Smooth muscle cell of the brain vasculature (primary cell): ENCODE measurements at places on chromosomes 1 and 21.

GRCh38 chr1:209741889-209742288 lies 14.0 kb upstream of the TRAF3IP3 start:
- DNase-seq = no peak

- DNase-seq = no peak
Measured at GRCh38 chr1:244945109-244945671, 80.8 kb upstream of the HNRNPU start.

- no peak for DNase-seq
Measured at GRCh38 chr1:178091986-178092745, 1.7 kb upstream of the RASAL2 start.

DNA sequence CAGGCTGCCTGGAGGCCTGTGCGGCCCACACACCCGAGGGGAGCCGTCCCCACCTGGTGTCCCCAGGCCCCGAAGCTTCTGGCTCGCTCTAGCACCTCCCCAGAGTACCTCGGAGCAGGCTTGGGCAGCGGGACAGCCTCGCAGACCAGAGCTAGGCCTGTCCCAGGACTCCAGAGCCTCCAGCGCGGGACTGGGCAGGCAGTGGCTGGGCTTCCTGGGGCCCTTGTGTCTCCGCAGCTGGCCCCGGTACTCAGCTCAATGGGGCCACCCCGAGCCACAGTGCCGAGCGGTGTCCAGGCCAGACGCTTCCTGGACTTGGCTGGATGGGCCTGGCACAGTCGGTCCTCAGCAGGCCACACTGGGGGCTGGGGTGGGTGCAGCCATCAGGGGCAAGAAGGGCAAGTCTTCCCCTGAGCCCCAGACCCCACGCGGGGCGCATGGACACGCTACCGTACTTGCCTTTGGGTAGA lies 4.9 kb downstream of the SCNN1D start:
- no peak for DNase-seq

- DNase-seq = no peak
Measured at GRCh38 chr1:39321979-39322378, 117.5 kb downstream of the MACF1 start.

DNA sequence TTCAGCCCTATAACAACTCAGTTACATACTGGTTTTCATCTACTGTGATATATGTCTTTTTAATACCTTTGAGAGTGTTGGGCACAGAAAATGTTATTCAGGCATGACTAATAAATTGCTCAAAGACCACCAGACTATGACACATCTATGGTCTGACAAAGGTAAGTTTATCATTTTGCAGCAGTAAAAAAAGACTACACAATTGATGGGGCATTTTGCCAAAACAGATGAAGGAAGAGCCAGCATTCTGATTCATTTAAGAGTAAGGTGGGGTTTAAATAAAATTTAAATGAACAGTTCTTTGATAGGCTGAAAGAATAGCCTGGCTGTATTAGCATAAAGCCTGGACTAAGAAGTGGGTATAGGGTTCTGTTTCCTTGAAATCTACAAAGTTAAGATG lies 8.8 kb upstream of the RNPC3 start:
- DNase-seq = no peak

DNA sequence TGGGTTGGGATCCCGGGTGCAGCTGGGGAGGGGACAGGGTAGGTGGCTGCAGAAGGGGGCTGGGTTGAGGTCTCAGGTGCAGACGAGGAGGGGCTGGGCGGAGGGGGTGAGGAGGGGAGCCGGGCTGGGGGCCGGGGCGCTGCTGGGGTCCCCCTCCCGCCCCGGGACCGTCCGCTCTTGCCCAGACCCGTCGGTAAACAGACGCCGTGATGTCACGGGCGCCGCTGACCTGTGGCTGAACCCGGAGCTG lies 22.3 kb downstream of the DHRS3 start:
- no peak for DNase-seq

- no peak for DNase-seq
Measured at GRCh38 chr1:64139877-64140276, 63.5 kb upstream of the UBE2U start.

DNA sequence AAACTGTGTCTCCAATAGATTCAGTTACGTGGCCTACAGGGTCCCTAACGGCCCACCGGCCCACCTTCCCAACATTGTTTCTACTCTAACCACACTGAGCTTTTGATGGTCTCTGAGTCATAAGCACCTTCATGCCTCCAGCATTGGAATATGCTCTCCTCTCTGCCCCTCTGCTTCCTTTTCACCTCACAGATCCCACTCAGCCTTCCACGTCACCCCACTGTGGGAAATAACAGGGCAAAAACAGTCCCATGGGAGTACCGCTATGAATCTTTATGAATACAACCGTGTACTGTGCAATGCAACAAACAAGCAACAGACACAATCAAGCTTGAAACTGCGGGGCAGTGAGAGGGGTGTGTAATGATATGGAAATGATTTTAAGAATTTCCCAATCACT lies 5.3 kb upstream of the SARS1 start:
- no peak for DNase-seq

DNA sequence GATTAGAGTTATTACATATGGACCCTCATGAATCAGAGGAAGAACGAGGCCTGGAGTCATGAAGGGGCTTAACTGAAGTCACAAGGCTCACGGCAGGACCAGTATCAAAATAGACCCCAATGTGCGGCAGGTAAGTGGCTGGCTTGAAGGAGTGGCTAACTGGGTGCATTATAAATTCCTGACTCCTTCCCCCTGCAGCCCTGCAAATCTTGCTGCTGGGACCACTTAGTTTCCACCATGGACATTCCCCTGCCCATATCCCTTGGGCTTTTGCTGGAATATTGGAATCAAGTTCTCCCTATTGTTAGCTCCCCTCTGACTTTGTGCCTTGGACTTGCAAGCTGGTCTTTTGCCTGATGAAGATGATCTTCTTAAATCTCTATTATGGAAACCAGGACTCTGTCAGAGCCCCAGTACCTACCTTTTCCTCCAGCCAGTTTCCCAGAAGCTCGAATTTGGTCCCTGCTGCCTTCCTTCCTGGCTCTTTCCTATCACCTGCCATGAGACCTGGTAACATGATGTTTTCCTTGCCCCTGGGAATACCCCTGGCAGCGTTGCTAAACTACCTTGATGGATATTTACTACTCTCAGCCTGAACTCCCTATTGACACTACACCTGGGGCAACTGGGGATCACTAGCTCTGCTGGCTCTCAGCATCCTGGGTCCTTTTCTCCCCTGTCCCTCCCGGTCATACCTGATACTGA lies 156.0 kb upstream of the JUN start:
- DNase-seq = no peak

DNA sequence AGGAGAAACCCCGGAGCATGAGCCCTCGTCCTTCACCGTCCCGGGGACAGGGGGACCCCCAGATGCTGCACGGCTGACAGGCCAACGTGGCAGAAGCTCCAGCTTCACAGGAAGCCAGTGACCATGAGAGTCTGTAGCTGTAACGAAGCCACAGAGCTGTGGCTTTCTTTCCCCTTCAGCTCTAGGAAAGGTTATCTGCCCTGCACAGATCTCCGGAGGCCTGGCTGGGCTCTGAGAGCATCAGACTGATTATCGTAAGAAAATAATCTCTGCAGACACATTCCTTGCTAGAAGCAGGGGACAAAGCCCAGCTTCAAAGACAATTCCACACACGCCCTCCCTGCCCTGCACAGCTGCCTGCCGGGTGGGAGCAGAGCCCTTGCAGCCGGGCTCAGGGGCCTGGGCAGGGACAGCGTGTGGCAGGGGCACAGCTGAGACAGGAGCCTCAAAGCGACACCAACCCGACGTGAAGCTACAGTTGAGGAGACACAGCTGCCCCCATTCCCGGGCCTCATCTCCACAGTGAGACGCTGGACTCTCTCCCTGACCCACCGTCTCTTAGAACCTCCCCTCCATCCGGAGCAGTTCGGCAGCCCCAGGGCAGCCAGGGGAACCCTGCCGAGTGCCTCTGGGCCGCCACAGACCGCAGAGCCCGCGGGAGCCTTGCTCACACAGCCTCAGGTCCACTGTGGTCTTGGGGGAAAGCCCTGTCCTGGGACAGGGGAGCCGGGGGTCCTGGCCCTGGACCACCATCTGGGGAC lies 30.6 kb downstream of the POFUT2 start:
- DNase-seq = no peak

GRCh38 chr21:31351960-31352359 lies 7.9 kb upstream of the TIAM1 start:
- DNase-seq = no peak

DNA sequence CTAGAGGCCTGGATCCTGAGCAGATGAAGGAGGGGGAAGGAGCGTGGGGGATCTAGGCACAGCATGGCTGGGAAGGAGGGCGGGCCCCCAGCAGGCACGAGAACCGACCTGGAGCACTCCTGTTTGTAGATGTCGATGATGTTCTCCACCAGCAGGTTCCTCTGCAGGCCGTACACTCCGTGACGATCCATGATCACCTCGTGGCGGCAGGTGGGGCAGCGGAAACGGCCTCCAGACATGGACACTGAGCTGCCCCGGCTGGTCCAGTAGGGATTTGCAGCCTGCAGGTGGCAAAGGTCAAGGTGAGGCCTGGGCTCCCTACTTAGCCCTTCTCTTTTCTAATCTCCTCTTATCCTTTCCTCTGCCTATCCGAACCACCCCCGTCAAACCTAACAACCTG lies 1.3 kb downstream of the TRIM63 start:
- DNase-seq = no peak

DNA sequence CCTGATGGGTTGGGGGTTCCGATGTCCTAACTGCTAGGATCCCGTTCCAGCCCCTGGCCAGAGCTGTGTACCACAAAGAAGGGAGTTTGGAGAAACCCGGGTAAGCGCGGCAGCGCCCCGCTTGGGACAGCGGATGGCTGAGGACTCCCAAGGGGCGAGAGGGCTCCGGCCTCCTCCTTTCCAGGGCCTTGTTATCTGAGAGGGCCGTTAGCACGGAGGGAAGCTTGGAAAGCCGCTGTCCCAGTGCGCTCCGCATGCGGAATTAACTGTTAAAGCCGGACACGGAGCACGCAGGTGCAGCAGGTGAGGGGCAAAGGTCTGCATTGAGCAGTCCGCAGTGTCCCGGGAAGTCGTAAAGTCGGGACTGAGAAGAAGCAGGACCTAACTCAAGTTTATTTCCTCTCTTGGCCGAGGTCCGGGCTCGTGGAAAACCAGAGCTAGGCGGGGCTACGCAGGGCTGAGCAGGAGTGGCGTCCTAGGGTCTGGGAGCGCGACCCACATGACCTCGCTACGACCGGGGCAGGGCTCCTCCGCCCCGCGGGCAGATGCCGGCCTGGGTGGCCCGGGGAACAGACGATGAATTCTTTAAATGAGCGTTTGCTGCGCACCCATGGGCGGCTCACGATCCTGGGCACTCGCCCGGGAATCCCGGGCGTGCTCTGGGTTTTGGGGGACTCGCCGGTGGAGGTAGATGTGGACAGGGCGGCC lies 4.5 kb downstream of the LHX4 start:
- no peak for DNase-seq

DNA sequence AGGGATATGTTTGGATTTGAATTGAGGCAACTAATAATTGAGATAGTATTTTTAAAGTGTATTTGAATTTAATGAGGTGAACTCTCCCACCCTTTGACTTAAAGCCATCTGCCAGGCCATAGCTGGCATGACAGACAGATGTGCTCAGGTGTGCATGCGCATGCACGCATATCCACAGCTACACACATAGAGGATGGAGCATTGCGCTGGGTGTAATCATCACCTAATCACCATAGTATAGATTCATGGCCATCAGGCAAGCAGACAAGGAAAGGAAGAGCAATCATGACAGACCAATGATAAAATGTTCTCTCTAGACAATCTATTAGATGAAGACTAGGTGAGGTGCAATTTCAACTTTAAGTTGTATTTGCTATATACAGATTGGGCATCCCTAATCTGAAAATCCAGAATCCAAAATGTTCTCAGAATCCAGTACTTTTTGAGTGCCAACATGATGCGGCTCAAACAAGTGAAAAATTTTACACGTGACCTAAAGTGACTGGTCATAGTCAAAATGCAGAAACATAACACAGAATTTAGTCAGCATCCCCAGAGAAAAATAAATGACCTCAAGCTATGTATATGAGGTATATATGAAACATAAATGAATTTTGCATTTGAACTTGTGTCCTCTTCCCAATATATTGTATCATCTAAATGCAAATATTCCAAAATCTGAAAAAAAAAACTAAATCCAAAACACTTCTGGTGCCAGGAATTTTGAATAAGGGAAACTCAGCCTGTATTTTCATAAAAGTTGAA lies 70.1 kb downstream of the PTPRC start:
- DNase-seq = no peak

- no peak for DNase-seq
Measured at GRCh38 chr1:89705901-89706699, 73.2 kb downstream of the LRRC8C start.

- no peak for DNase-seq
Measured at GRCh38 chr1:147502760-147503159, 38.5 kb upstream of the BCL9 start.

DNA sequence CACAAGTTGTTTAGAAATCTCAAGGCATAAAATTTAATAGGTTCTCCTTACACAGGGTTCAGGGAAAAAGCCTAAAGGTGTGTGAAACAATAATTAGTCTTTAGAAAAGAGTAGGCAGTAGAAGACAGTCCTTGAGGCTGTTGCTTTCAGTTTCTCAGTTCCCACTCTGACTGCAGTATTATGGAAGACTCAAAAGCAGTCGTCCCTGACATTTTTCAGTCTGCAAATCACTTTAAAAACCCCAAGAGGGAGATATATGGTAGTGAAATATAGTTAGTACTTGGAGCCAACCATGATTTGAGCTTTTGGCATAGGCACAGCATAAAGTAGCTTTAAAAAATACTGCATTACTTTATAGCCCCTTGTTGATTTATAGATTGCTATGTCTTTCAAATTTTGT lies 299.7 kb downstream of the OLFM3 start:
- no peak for DNase-seq

GRCh38 chr1:14759843-14760242 lies 161.4 kb downstream of the KAZN start:
- no peak for DNase-seq

- no peak for DNase-seq
Measured at GRCh38 chr1:237507005-237507404, 383.7 kb downstream of the ZP4 start.

GRCh38 chr1:10690484-10690883 lies 106.0 kb downstream of the CASZ1 start:
- no peak for DNase-seq

GRCh38 chr1:156813750-156814570 lies 2.7 kb downstream of the SH2D2A start:
- no peak for DNase-seq

DNA sequence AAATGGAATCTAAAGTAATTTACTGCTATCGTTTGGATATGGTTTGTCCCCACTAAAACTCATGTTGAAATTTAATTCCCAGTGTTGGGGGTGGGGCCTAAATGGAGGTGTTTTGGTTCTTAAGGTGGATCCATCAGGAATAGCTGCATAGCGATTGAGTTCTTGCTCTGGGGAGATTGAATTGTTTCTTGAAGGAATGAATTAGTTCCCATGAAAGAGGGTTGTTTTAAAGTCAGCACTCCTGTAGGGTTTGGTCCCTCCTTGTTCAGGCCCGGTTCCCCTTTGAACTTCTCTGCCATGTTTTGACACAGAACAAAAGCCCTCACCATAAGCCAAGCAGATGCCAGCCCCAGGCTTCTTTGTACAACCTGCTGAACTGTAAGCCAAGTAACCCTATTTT lies 170.9 kb downstream of the COL11A1 start:
- DNase-seq = no peak

- no peak for DNase-seq
Measured at GRCh38 chr1:101370488-101370887, 133.7 kb downstream of the S1PR1 start.

GRCh38 chr1:221576268-221576667 lies 165.6 kb downstream of the DUSP10 start:
- no peak for DNase-seq

GRCh38 chr1:40797668-40798010 lies 14.1 kb downstream of the KCNQ4 start:
- no peak for DNase-seq
